Natural killer cell treated with Interleukin-12 subunit alpha and Interleukin-12 subunit beta and Interleukin-15 and Interleukin-18, amount 100 ng/mL, for 72 hours (primary cell): ENCODE measurements at places on chromosomes 4 and X. TPM values are rescaled to one million over a fixed set of nuclear protein-coding genes. Genes with fewer than 3 reads are reported as not detected.

The CSAG1 gene
- total RNA-seq: not detected

The RENBP gene
- total RNA-seq: 5.4 TPM

The DDX53 gene
- total RNA-seq: not detected

The POU3F4 gene
- not detected for total RNA-seq

DNA sequence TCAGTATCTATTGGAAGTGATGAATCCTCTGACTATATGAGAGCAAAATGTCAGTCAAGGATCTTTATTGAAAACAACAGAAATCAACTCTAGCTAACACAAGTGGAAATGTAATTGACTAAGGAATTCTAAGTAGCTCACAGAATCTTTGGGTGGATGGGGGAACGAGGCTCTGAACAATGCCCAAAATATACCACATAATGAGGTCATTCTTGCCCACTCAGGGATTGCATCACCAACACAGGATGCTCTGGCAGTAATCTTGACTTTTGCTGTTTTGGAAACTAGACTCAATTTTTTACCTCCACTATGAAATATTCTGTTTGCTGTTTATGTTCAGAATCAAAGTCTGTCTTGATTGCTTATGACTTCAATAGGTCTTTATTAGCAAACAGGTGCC, 127.4 kb upstream of the UNC5C start:
- DNase-seq: no peak

- no peak for DNase-seq
Observed at GRCh38 chrX:55754861-55755294, 37.3 kb downstream of the RRAGB start.

DNA sequence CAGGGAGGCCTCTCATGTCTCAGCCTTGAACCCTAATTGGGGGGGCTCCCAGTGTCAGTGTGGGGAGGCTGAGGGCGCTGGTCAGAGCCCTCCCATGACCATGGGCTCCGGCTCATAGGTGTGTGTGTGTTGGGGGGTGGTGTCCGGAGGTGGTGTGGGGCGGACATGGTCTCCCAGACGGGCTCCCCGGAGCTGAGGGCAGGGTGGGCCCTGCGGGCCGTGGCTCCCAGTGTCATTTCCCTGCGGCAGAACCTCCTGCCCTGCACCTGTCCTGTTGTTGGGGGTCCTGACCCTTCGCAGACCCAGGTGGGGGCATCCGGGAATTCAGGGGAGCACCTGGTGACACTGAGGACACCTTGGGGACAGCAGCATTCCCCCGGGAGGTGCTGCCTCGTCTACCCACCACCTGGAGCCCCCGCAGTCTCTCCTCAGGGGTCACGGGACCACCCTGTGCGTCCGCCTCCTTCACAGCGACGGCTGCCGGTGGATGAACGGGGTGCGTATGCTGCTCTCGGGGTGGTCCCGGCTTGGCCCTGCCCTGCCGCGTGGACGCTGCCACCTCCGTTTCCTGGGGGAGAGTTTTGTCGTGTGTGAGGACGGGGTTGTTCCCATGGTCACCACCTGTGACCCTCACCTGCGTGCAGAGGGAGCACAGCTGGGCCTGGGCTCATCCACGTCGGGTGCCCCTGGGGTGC, 14.5 kb upstream of the GTPBP6 start:
- DNase-seq: no peak

GRCh38 chr4:174626342-174627008, 104.2 kb upstream of the HPGD start:
- no peak for DNase-seq

DNA sequence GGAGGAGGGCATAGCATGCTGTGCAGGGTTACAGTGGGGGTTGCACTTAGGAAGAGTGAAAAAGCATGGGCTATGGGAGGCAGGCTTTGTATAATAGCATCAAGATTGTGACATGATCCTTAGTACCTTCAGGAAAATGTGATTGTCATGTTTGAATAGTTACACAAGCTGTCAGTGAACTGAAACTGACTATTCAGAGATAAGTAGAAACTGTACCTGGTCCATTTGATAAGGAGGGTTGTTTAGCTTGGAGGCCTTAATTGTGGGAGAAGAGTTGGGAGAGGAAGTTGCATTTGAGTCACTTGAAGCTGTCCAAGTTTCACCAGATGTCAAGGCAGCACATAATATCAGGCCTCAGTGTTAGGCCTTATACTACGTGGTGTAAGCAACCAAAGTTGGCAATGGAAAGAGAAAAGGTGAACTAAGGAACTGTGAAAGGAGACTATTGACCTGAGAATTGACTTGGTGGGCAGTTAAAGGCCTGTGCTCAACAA, 85.0 kb downstream of the TEX13C start:
- DNase-seq: no peak

GRCh38 chrX:109952985-109953905, 49.7 kb upstream of the TMEM164 start:
- no peak for DNase-seq

DNA sequence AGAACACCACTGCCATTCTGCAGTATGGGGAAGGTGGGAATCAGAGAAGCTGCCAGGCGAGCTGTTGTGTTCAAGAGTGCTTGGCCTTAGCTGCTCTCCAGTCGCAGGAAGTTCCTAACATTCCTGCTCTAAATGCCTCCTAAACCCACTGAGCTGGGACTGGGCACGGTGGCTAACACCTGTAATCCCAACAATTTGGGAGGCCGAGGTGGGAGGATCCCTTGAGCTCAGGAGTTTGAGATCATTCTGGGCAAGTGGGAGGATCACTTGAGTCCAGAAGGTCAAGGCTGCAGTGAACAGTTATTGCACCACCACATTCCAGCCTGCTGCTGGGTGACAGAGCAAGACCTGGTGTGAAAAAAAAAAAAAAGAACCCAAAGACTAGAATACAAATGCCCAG, 690.3 kb upstream of the FAM241A start:
- DNase-seq: no peak

DNA sequence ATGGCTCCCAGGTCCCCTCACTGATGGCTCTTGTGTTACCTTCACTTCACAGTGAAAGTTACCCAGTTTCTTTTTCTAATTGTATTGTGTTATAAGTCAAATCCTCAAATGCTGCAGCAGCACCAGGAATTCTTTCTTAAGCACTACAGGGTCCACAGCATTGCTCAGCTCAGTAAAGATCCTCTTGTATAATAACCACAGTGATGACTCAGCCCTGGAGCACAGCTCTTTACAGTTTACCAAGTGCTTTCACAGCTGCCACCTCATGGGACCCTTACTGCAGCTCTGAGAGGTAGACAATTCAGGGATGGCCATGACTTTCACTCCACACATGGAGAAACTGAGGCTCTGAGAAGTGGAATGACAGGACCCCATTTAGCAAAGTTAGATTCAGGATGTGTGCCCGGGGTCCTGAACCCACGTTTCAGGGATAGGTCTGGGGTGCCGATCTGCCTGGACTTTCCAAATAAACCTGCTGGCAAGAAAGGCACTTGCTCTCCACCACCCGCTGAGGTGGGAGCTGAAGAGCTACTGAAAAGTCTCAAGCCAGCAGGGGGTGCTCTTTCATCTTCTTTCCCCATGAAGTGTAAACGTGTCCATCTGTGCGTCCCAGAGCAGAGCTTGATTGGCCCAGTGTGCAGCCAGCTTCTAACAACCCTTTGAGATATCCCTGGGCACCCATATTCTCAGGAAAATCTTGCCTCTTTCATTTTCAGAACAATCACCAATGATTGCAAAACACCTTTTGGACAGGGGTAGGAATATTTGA, 35.7 kb upstream of the GABRQ start:
- DNase-seq: no peak

- no peak for DNase-seq
Observed at GRCh38 chr4:146742416-146742815, 103.7 kb downstream of the POU4F2 start.

DNA sequence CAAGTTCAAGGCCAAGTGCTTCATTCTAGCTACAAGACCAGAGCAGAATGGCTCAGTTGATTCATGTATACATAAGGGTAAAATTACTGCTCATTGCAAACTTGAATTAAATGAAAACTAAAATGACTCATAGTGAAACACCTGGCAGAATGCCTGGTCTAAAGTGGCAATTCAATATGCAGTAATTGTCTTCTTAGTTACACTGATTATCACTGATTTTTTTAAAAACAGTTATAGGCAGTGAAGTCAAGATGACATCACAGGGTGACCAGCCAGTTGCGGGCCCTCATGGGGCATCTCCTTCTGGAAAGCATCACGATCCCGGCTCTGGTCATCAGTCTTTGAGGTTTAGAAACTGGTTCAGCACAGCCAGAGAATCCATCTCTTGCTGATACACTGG, 154.2 kb downstream of the RAB28 start:
- no peak for DNase-seq
